ENCODE measurements at places on chromosomes 13 and 19.

- no peak overlapping the region for H3K4me3 ChIP-seq
- H3K27me3 ChIP-seq: no peaks in the 10 kb centered on the region
- no peaks in the 10 kb centered on the region for H3K36me3 ChIP-seq
- H3K27ac ChIP-seq: no peak overlapping the region
These were observed 280.8 kb downstream of the ABCC4 start for GRCh38 chr13:95020298-95020987.

DNA sequence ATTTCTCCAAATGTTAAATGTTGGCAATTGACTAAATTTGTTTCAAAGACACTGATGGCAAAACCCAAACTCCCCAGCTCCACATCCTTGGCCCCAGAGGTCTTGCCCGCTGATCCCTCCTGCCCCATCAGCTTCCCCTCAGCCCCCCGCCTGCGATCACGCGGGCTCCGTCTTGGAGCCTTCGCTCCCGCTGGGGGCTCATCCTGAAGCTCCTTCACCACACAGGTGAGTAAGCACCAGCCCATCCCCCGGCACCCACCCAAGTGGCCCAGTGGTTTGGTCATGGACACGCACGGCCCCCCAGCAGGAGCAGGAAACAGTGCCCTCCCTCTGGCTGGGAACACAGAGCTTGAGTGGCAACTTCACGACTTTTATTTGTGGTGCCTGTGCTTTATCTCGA lies 14.9 kb downstream of the EPS8L1 start:
- H3K4me3 ChIP-seq: no peak overlapping the region
- H3K27ac ChIP-seq: no peak overlapping the region
- H3K27me3 ChIP-seq: peaks cover 10% of the 10 kb centered on the region
- no peak for DNase-seq

GRCh38 chr13:63393112-63393511 lies 1977.5 kb upstream of the PCDH20 start:
- no peaks in the 10 kb centered on the region for H3K27me3 ChIP-seq
- no peak for DNase-seq
- no peak overlapping the region for H3K4me3 ChIP-seq
- no peaks in the 10 kb centered on the region for H3K4me1 ChIP-seq

DNA sequence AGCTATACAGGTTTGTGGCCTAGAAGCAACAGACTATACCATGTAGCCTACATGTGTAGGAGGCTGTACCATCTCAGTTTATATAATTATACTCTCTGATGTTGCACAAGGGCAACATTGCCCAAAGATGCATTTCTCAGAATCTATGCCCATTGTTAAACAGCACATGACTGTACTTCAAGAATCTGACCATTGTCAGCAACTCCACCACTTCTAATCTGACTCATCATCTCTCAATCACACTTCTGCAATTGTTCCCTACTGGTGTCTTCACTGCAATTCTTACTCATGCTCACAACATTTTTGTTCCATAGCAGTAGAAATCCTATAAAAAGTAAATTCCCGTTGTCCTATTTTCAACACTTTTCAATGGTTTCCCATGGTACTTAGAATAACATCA lies 63.9 kb upstream of the ATXN8OS start:
- H3K36me3 ChIP-seq: no peaks in the 10 kb centered on the region
- no peak for DNase-seq
- H3K27ac ChIP-seq: no peak overlapping the region
- no peaks in the 10 kb centered on the region for H3K27me3 ChIP-seq
- H3K4me3 ChIP-seq: no peak overlapping the region
- no peaks in the 10 kb centered on the region for H3K4me1 ChIP-seq

DNA sequence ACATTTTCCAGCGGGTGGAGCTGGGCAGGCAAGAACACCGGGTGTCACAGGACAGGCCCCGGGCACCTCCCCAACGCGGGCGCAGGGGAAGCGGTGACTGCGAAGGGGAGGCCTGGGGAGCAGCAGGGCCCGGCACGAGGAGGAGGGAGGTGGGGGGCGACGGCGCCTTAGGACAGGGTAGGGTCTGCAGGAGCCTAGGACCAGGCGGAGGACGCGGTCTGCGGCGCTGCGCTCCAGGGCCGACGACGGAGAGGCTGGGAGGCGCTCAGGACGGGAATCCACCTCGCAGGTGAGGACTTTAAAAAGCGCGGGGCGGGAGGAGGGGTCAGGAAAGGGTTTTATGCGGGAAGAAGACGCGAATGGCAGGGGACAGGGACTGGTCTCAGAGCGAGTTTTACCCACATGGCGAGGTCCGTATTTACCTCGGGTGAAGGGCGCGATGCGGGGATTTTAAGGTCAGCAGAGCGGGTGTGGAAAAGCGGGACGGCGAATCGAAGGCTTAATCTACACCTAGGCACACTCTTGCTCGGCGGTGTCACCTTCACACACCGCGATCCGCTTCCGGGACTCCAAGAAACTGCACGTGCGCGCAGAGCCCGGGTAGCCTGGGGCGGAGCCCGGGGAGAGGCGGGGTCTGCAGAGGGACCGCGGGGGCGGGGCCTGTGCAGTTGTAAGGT lies 13.5 kb downstream of the ERVV-2 start:
- H3K27ac ChIP-seq: peak overlapping the region; percentile 21
- peak overlapping the region; percentile 74 for H3K4me3 ChIP-seq
- H3K4me1 ChIP-seq: peaks cover 8% of the 10 kb centered on the region
- H3K36me3 ChIP-seq: peaks cover 11% of the 10 kb centered on the region
- DNase-seq: peak; percentile 58
- H3K27me3 ChIP-seq: peaks cover 19% of the 10 kb centered on the region

DNA sequence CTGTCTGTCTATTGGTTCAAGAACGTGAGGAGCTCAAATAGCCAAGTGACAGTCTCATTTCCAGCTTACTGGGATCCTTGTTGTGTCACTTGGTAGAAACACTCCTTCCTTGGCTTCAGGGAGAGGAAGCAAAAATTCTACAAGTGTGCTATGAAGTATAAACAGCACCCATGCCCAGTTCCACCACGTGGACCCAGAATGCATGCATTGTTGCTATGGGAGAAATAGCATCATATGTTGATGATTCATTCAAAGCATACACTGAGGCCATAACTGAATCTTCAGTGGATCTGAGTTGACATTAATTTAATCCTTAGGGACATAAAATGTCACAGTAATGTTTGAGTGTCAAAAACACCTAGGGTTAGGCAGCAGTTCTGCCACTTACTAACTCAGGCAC lies 199.0 kb upstream of the RXFP2 start:
- DNase-seq: no peak
- H3K27me3 ChIP-seq: no peaks in the 10 kb centered on the region
- no peak overlapping the region for H3K4me3 ChIP-seq
- H3K27ac ChIP-seq: no peak overlapping the region
- peaks cover 43% of the 10 kb centered on the region for H3K4me1 ChIP-seq

DNA sequence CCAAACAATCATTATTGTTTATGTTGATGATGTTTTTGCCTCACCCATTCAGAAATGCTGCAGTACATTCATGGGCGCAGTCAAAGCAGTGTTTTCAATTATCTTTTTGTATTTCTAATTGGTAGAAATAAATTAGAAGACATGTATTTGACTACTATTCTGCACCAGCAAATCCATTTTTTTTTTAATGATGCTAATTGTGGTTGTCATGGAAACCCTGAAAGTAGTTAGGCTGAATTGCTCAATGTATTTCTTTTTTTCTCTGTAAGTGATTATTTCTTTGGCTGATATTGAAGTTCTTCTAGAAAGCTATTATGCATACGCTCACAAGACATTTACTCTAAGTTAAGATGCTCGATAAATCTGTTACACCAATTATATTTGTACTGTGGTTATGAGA lies 101.2 kb downstream of the RFC3 start:
- H3K4me1 ChIP-seq: peaks cover 6% of the 10 kb centered on the region
- H3K27ac ChIP-seq: no peak overlapping the region
- DNase-seq: no peak
- no peaks in the 10 kb centered on the region for H3K36me3 ChIP-seq
- H3K4me3 ChIP-seq: no peak overlapping the region

DNA sequence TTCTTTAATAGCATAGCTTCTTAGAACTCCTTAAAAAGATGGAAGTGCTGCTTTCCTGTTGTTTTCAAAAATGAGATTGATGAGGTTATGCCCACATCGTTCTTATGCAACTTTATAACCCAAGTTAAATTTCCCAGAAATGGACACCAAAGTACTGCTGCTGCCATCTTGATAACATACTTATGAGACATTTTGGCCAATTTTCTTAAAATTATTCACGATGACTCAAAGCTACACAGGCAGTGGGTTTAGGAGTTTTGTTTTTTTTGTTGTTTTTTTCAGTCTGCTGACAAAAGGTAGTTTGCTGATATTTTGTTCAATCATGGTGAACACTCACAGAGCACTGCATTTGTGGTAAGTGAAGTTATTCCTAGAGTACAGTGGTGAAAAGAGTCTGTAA lies 54.9 kb upstream of the RFC3 start:
- DNase-seq: no peak
- H3K27me3 ChIP-seq: no peaks in the 10 kb centered on the region
- no peak overlapping the region for H3K27ac ChIP-seq
- H3K36me3 ChIP-seq: no peaks in the 10 kb centered on the region
- no peaks in the 10 kb centered on the region for H3K4me1 ChIP-seq

DNA sequence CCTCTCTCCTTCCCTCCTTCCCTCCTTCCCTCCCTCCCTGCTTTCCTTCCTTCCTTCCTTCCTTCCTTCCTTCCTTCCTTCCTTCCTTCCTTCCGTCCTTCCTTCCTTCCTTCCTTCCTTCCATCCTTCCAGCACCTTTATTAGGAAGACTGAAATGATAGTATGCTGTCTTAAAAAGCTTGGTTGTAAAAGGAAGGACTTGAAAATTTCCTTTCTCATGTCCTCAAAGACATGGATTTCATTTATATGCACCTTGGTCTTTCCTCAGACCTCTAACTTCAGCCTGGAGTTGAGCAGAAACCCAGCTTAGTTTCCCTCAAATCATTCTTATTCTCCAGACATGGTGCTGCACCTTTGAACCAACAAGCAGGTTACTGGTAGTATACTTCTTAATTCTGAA lies 141.7 kb downstream of the GPC6 start:
- H3K4me1 ChIP-seq: peaks cover 12% of the 10 kb centered on the region
- H3K4me3 ChIP-seq: no peak overlapping the region
- DNase-seq: no peak

- no peak overlapping the region for H3K4me3 ChIP-seq
- no peaks in the 10 kb centered on the region for H3K27me3 ChIP-seq
- no peaks in the 10 kb centered on the region for H3K36me3 ChIP-seq
- no peak for DNase-seq
- no peak overlapping the region for H3K27ac ChIP-seq
These were observed 150.2 kb downstream of the NDFIP2 start for GRCh38 chr13:79631051-79631659.

GRCh38 chr19:30155381-30156200 lies 213.6 kb downstream of the URI1 start:
- no peak overlapping the region for H3K4me3 ChIP-seq

DNA sequence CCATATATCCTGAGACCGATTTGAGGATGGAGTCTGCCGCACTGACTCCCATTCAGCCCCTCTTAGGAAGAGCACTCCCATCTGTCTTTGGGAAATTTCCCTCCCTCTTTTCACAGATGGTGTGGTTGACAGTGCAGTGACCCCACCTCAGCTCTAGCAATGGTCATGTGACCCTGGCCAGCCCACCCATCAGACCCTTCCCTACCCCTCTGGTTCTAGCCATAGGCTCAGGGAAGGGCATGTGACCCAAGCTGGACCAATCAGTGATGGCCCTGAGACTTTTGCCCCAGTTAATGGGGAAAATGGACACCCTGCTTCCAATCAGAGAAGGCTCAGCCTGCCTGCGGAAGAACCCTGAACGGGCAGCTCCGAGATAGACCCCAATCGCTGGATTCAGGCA lies 26.3 kb downstream of the IL12RB1 start:
- no peak overlapping the region for H3K4me3 ChIP-seq
- H3K4me1 ChIP-seq: peaks cover 1% of the 10 kb centered on the region
- no peak overlapping the region for H3K27ac ChIP-seq
- H3K36me3 ChIP-seq: no peaks in the 10 kb centered on the region
- no peak for DNase-seq

DNA sequence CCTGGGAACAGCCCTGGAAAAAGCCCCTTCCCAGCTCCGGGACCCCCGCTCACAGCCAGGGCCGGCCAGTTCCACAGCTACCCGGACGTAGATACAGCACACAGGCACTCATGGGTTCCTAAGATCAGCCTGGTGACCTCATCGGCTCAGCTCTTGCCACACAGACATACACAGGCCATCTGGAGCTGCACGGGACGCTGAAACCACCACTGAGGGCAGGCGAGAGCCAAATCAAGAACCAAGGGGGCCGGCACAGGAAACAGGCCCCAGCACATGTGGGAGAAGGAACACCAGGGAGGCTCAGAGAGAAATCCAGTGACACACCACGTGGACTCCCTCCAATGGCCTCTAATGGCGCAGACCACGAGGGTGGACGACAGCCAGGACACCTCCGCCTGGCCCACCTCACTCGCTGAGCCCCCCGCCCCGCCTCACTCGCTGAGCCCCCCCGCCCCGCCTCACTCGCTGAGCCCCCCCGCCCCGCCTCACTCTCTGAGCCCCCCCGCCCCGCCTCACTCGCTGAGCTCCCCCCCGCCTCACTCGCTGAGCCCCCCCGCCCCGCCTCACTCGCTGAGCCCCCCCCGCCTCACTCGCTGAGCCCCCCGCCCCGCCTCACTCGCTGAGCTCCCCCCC lies 69.7 kb upstream of the C13orf46 start:
- no peak overlapping the region for H3K4me3 ChIP-seq
- H3K4me1 ChIP-seq: peaks cover 10% of the 10 kb centered on the region
- no peak for DNase-seq
- H3K27ac ChIP-seq: no peak overlapping the region
- no peaks in the 10 kb centered on the region for H3K27me3 ChIP-seq

DNA sequence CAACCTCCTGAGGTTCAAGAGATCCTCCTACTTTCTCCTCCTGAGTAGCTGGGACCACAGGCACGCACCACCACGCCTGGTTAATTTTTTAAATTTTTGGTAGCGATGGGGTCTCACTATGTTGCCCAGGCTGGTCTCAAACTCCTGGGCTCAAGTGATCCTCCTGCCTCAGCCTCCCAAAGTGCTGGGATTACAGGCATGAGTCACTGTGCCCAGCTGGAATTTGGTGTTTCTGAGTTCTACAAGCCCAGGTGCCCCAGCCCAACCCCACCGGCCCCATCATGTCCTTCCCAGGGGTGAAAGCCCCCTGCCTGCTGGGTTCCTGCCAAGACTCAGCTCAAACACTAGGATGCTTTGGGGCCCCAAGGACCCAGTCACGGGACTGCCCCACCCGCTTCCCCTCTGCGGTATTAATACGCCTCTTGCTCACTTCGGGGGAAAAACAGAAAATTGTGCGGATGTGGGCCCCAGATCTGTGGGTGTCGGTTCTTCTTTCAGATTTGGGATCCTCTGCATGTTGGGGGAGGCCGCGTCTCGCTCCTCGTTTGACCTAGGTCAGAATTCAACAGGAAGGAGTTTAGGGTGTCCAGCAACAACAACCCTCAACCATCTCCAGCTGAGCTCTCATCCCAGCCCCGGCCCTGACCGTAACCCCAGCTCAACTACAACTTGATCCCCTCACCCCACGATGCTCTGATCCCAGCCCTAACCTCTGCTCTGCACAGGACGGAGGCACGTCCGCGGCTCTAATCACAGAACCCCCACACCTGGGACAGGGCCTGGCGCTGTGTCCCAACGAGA lies 3.7 kb upstream of the FCER2 start:
- no peak overlapping the region for H3K4me3 ChIP-seq
- H3K36me3 ChIP-seq: no peaks in the 10 kb centered on the region
- no peak for DNase-seq
- no peaks in the 10 kb centered on the region for H3K4me1 ChIP-seq

All from mesothelial cell of epicardium (in vitro differentiated cells).